ENCODE measurements at places on chromosomes 3 and 15.
A peak's percentile ranks its signal among the peaks of the same experiment; 100 is the strongest.

DNA sequence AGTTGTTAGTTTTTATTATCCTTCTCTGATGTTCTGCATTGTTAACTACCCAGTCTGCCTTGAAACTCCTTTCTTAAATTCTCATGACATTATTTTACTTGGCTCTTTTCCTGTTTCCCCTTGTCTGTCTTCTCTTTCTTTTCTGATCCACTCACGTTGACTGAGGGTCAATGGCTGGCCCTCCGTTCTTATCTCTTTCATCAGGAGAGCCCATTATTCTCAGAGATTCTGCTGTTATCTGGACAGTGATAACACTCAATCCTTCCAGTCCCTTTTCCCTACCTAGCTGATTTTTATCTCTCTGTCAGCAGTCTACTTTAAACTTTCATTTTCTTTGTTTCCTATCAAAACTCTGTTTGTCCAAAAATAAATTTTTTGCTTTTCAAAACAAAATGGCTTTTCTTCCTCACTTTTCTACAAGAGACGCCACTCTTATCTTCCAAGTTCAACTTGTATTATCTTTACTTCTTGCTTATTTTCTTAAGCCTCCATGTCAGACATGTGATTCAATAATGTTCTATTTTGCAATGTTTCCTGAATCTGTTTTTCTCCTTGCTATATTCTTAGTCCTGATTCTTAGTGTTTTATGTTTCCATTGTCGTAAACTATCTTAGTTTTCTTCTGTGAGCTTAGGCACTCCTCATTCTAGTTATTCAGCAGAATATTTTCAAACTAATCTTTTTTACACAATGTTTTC lies 120.2 kb downstream of the NEDD4 start:
- no peak overlapping the region for H3K4me3 ChIP-seq
- H3K27ac ChIP-seq: no peak overlapping the region
- no peaks in the 10 kb centered on the region for H3K4me1 ChIP-seq

GRCh38 chr15:81315452-81316175 lies 8.3 kb downstream of the STARD5 start:
- H3K4me3 ChIP-seq: no peak overlapping the region
- no peak for DNase-seq

DNA sequence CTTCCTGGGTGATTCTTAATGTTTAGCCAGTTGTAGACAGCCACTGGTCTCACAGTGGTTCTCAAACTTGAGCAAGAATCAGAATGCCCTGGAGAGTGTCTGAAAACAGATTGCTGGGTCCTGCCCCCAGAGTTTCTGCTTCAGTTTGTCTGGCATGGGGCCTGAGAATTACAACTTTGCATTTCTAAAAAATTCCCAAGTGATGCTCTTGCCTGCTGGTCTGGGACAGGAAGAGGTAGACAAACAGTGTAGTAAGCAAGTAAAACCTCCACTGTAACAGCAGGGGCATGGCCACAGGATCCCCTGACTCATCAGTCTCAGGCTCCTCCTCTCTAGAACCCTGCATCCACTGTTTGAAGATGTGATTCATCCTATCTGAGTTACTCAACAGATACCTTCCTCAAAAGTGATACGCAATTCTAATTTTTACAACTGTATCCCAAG lies 36.5 kb downstream of the DZIP1L start:
- H3K36me3 ChIP-seq: no peaks in the 10 kb centered on the region
- DNase-seq: no peak
- H3K27me3 ChIP-seq: no peaks in the 10 kb centered on the region
- H3K4me1 ChIP-seq: no peaks in the 10 kb centered on the region

GRCh38 chr3:198065897-198066296 lies 105.9 kb downstream of the LMLN start:
- DNase-seq: no peak
- no peaks in the 10 kb centered on the region for H3K27me3 ChIP-seq

DNA sequence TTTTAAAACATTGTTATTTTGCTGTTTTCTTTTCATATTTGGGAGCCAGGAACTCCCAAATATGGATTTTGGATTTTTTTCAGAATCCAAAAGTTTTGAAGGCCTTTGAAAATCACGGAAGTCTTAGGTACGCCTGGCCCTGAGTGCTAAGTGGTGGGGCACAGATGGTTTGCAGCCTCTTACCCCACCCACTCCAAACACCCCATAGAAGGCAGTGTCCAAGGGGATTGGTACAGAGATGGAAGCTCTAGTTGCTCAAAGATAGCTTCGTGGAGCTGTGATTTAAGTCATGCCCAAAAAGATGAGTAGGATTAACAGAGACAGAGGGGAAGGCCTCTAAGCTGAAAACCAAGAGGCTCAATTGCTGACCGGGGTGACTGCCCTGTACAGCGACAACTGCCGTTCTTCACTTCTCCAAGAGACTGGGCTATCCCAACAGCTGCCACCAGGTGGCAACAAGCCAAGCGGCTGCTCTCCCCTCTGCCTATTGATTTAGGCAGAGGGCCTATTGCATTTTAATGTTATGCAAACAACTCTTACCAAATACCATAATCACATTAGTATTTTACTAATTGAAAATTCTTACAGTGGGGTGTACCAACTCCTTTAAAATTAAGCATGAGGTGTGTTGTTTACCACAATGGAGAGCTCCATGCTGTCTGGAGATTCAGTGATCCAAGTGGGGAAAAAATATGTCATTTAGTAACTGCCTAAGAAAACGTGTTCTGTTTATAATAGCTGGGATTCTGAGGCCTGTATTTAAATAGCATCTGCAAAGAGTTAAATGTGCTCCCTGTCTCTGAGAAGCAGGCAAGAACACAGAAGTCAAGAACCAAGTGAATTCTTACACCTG lies 64.0 kb upstream of the C15orf61 start:
- H3K27ac ChIP-seq: no peak overlapping the region
- peaks cover 2% of the 10 kb centered on the region for H3K4me1 ChIP-seq
- H3K27me3 ChIP-seq: no peaks in the 10 kb centered on the region
- peak; percentile 83 for DNase-seq
- no peak overlapping the region for H3K4me3 ChIP-seq

GRCh38 chr3:50525987-50526386 lies 22.6 kb upstream of the CACNA2D2 start:
- no peaks in the 10 kb centered on the region for H3K27me3 ChIP-seq
- peak; percentile 44 for DNase-seq
- H3K27ac ChIP-seq: no peak overlapping the region
- no peaks in the 10 kb centered on the region for H3K36me3 ChIP-seq
- no peak overlapping the region for H3K4me3 ChIP-seq

GRCh38 chr15:46946953-46947352 lies 770.4 kb upstream of the SEMA6D start:
- no peak overlapping the region for H3K27ac ChIP-seq
- no peaks in the 10 kb centered on the region for H3K4me1 ChIP-seq
- H3K27me3 ChIP-seq: no peaks in the 10 kb centered on the region
- H3K36me3 ChIP-seq: no peaks in the 10 kb centered on the region

DNA sequence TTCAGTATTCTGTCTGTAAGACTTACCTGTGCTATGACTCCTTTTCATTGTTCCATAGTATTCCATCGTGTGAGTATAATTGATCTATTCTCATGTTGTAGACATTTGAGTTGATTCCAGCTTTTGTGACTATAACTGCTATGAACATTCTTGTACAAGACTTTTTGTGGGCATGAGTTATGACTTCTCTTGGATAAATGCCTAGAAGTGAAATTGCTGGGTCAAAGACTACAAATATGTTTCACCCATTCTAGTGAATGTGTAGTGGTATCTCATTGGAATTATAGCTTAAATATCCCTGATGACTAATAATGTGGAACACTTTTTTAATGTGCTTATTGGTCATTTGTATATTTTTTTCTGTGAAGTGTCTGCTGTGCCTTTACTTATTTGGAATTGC lies 27.6 kb upstream of the NPHP3 start:
- no peaks in the 10 kb centered on the region for H3K27me3 ChIP-seq
- no peaks in the 10 kb centered on the region for H3K4me1 ChIP-seq
- no peak for DNase-seq
- H3K27ac ChIP-seq: no peak overlapping the region
- no peak overlapping the region for H3K4me3 ChIP-seq

DNA sequence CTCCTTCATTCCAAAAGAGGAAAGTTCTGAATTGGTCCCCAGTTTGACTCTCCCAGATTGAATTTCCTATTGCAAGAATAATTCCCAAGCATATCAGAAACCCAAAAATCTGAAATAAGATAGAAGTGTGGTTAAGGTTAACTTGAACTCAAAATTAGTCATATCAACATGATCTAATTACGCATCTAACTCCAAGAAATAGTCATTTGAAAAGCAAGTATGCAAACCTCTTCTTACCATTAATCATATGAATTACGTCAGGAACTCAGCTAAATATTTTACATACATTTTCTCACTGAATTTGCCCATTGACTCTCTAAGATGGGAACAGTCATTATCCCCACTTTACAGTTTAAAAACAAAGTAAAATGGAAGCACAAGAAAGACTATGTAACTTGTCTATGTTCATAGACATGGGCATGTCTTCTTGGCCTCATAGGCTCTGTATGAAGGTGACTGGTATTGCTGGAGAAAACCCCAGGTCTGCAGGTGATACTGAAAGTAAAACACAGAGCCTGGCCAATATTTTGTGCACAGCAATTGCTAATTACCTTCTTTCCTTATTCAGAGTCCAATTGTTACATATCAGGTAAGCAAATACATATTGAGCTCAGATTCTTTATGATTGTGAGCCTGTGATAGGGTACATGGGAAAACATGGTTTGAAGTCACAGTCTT lies 139.2 kb downstream of the ATP8B4 start:
- H3K27ac ChIP-seq: no peak overlapping the region
- no peaks in the 10 kb centered on the region for H3K27me3 ChIP-seq
- H3K4me1 ChIP-seq: no peaks in the 10 kb centered on the region
- no peak overlapping the region for H3K4me3 ChIP-seq

GRCh38 chr15:31307270-31308184 lies 19.1 kb upstream of the KLF13 start:
- H3K36me3 ChIP-seq: no peaks in the 10 kb centered on the region
- no peaks in the 10 kb centered on the region for H3K27me3 ChIP-seq
- DNase-seq: no peak
- H3K27ac ChIP-seq: no peak overlapping the region
- peaks cover 20% of the 10 kb centered on the region for H3K4me1 ChIP-seq
- H3K4me3 ChIP-seq: no peak overlapping the region

DNA sequence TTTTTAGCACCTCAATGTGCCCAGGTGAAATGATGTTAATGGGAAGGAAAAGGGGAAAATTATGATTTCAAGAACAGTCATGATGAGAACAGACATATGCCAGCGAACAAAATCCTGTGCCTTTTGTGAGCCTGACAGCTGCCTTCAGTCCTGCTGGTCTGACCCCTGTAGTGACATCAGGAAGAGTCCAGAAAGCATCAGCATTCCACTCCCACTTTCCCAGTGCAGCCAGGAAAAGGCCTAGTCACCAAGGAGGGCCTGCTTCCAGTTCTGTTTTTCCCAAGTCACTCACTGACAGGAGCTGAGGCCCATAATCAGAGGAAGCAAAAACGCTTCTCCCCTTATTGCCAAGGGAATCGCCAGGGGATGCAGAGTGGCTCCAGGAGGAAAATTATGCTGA lies 218.4 kb downstream of the ABHD5 start:
- H3K36me3 ChIP-seq: no peaks in the 10 kb centered on the region
- no peak overlapping the region for H3K27ac ChIP-seq
- H3K4me1 ChIP-seq: no peaks in the 10 kb centered on the region
- no peaks in the 10 kb centered on the region for H3K27me3 ChIP-seq

DNA sequence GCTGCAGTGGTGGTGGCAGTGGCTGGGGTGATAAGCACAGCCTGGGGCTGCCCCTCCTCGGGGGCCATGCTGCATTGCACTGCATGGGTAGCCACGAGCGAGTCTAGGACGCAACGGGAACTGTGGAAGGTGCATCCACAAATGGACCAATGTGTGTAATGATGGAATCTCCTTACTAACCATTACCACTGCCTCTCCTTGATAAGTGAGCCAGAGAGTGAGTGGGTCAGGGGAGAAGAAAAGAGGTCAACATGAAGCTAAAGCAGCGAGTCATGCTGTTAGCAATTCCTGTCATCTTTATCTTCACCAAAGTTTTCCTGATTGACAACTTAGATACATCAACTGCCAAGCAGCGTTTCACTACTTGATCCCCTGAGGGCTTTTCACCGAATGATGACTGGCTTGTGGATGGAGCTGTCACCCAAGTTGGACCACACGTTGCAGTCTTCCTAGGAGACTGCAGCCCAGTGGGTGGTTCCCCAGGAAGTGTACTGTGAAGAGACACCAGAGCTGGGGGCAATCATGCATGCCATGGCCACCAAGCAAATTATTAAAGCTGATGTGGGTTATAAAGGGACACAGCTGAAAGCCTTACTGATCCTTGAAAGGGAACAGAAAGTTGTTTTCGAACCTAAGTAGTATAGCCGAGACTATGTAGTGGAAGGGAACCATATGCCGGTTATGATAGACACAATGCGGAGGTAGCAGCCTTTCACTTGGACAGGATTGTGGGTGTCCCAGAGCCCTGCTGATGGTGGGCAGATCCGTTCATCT lies 20.6 kb downstream of the SAMD7 start:
- no peak for DNase-seq
- H3K27me3 ChIP-seq: no peaks in the 10 kb centered on the region
- H3K36me3 ChIP-seq: no peaks in the 10 kb centered on the region

DNA sequence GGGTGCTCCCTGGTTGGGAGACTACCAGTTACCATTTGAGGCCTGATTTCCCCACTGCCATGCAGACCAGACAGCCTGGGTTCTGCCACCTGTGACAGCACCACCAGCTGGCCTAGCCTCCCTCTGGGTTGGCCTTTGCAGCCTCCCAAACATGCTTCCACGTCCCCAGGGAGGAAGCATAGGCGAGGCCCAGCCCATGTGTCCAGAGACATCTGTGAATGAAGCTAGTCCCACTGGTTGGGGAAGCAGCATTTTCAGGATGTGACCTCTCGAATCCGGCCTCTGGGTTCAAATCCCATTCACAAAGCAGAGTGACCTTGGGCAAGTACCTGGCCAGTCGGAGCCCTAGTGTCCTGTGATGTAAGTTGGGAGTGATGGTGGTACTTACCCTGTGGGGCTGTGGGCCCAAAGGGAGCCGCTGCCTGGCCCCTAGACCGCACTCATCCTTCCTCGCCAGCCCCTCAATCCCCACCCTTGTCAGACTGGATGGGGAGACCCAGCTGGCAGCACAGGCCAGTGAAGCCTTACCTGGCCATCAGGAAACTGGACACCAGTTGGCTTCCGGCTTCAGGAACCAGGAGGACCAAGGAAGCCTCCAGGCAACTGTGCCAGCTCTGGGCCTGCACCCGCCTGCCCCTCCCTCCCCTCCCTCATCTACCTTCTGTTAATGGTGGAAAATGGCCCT lies 6.0 kb downstream of the KLF15 start:
- H3K4me3 ChIP-seq: no peak overlapping the region
- peaks cover 25% of the 10 kb centered on the region for H3K36me3 ChIP-seq
- H3K27ac ChIP-seq: no peak overlapping the region
- H3K27me3 ChIP-seq: no peaks in the 10 kb centered on the region

GRCh38 chr3:110243081-110243480 lies 828.5 kb upstream of the NECTIN3 start:
- no peak overlapping the region for H3K4me3 ChIP-seq
- H3K4me1 ChIP-seq: no peaks in the 10 kb centered on the region
- no peaks in the 10 kb centered on the region for H3K27me3 ChIP-seq

All from upper lobe of left lung (tissue), 6 donors.